HS-5 (cell line): ENCODE measurements at places on chromosomes 2 and 18.

GRCh38 chr2:40123746-40124145 lies 328.1 kb downstream of the SLC8A1 start:
- DNase-seq, result no peak

- no peak for DNase-seq
Measured at GRCh38 chr2:151900331-151900730, 72.1 kb upstream of the ARL5A start.

DNA sequence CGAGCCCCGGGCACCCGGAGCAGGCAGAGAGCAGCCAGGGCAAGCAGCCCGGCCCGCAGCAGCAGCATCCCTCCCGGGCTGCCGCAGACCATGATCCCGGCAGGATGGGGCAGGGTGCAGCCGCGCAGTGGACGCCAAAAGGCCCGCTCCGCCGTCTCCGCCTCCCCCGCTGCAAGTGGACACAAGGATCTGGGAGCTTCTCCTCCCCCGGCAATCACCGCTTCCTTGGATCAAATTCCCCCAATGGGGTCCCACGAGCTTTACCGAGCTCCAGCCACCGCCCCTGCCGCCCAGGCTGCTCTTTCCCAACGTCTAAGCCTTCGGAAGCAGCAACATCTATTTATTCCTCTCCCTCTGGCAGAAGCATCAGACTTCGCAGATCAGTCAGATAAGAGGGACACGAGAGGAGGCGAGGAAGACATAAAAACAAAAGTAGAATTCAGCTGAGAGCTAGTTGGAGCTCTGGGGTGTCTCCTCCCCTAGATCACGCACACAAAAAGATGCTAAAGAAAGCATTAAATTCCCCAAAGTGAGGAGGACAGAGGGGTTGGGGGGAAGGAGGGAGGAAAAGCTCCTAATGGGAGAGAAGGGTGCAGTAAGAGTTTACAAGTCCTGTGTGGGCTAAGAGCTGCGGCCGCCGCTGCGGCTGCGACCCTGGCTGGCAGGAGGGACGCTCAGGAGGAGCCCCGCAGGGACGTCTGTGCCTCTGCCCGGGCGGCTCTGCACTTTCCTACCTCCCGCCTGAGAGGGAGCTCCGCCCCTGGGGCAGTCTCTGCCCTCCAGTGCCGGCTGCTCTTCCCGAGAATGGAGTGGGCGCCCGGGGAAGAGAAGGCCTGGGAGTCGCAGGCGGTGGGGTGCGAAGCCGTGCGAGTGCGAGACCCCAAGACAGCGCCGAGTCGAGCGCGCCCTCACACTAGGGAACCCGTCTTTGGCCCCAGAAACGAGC lies at the start of gene FRZB:
TSS of gene FRZB (minus strand) at position 177 of the 946 bp plus-strand sequence. CDS start at position 92, 85 bp downstream.
- DNase-seq, result no peak

GRCh38 chr18:3441290-3441689 lies 8.7 kb upstream of the TGIF1 start:
- DNase-seq, result no peak

DNA sequence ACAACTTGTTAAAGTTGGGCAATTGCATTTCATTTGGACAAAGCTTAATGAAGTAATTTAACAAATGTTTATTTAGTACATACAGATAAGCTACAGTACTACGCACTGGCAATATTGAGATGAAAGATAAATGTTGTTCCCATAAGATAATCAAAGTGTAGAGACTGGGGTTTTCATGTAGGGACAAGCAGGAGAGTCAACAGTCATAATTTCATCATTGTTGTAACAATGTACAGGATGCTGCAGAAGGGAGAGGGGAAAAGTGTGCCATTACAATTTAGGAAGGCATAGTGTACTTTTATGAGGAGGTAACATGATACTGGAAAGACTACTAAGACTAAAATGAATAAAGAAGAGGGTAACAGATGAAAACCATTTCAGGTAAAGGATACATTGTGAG lies 441.6 kb downstream of the ERBB4 start:
- no peak for DNase-seq

GRCh38 chr18:24514439-24514838 lies 54.0 kb downstream of the HRH4 start:
- DNase-seq, result peak; percentile 56

- DNase-seq, result no peak
Measured at GRCh38 chr2:236073867-236074655, 94.1 kb downstream of the GBX2 start.

- no peak for DNase-seq
Measured at GRCh38 chr2:120447127-120447785, 101.3 kb downstream of the INHBB start.
